Stimulated activated CD8-positive, alpha-beta memory T cell treated with anti-CD3 and anti-CD28 coated beads, Interleukin-15, amount 100 ng/mL, for 24 hours (primary cell): ENCODE measurements at places on chromosomes 2 and 18.

GRCh38 chr2:151165105-151165684, 96.5 kb downstream of the RBM43 start:
- no peak for DNase-seq

DNA sequence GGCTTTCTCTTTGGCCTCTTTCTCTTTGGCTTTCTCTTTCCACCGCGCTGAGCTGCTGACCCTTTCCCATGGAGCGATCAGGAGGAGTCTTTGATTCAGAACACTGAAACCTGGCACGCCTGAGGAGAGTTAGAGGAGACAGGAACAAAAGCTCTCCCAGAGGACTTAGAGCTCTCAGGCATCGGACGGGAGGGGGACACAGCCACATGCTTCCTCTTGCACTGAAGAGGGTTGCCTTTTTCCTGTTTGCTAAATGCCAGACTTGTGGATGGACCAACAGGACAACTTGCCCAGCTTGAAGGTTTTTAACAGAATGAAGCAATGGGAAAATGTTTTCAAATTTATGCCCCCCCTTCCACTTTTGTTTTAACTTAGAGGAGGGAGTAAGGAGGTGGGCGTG, 3.6 kb upstream of the PTPN18 start:
- no peak for DNase-seq

DNA sequence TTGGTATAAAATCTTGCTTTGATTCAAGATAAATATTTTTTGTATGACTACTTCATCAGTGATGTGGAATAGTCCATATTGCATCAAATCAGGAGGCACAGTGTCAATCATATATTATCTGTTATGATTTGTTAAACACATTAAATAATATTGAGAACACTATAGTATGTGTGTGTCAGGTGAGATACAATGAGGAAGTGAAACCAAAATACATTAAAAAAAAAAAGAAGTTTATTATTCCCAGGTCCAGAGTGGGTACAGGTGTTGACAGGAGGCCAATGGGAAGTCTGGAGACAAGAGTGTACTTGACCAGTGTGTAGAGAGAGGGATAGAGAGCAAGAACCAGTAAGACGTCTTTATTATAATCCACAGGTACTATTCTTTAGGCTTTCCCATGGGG, 292.6 kb downstream of the FSIP2 start:
- no peak for DNase-seq

- no peak for DNase-seq
Observed at GRCh38 chr2:162116352-162116751, 35.7 kb downstream of the GCG start.

GRCh38 chr2:119544939-119545475, 758 bp downstream of the CFAP221 start:
- no peak for DNase-seq

- DNase-seq = no peak
Observed at GRCh38 chr2:168713325-168713724, 89.1 kb upstream of the NOSTRIN start.

DNA sequence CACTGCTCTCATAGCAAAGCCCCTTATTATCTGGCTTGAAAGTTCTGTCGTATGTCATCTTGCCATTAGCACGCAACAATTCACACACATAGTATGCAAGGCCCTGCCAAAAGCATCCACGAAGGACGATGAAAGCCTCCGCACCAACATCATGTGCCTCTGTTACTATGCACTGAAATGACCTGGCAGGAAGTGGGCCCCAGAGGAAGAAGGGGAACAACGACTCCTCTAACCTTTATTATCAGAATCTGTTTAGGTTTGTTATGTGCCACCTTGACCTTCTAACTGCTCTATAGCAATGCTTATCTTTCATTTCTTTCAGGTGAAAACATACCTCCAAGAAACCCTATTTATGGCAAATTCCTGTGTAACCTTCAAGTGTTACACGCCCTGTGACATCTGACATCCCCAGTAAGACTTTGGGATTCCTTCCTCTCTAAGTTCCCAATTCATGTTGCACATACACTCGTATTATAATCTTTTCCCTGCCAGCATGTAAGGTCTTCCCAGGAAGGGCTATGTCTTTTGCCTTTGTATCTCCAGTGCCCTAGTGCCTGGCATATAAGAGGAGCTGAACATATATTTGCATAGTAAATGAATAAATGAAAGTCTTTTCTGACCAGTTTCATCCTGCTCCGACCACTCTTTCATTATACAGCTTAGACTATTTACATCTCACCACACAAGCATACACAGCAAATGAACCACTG, 7.0 kb upstream of the NDUFV2 start:
- DNase-seq = no peak
